Ovary (tissue), 10 donors: ENCODE measurements at places on chromosomes 3 and 15. TPM values are rescaled to one million over a fixed set of nuclear protein-coding genes. Genes with fewer than 3 reads are reported as not detected.

The SPINK8 gene
- not detected for total RNA-seq

The CEP97 gene
- 7.7 TPM for total RNA-seq

The TYRO3 gene
- 64.0 TPM for total RNA-seq

The CEMIP gene
- total RNA-seq, result 10.0 TPM

The COPB2 gene
- total RNA-seq, result 108 TPM

The DNAJA4 gene
- 12.2 TPM for total RNA-seq

The REC114 gene
- not detected for total RNA-seq

The TNFAIP8L3 gene
- total RNA-seq, result 13.5 TPM

The NEK10 gene
- total RNA-seq, result 33.4 TPM

The MAP1A gene
- total RNA-seq, result 35.1 TPM

The CATSPER2 gene
- 5.6 TPM for total RNA-seq

The TMEM212 gene
- 0.45 TPM for total RNA-seq

The GOLGA8M gene
- total RNA-seq, result 2.5 TPM

The ISLR2 gene
- total RNA-seq, result 0.33 TPM

The CAND2 gene
- total RNA-seq, result 17.6 TPM

The TMEM207 gene
- total RNA-seq, result not detected

The TLR9 gene
- 0.50 TPM for total RNA-seq

The NOX5 gene
- total RNA-seq, result 0.23 TPM

The EPHB3 gene
- 31.0 TPM for total RNA-seq

The ZDHHC19 gene
- total RNA-seq, result 0.24 TPM

The HES1 gene
- total RNA-seq, result 16.7 TPM

The C2CD4B gene
- total RNA-seq, result 4.4 TPM

The GOLGA6B gene
- total RNA-seq, result not detected

The PPP1R14D gene
- total RNA-seq, result 0.95 TPM

The ATP2B2 gene
- not detected for total RNA-seq

The BNC1 gene
- total RNA-seq, result 0.48 TPM

The CHRFAM7A gene
- total RNA-seq, result 0.34 TPM

The CHRNA3 gene
- total RNA-seq, result not detected

The TRPM7 gene
- total RNA-seq, result 47.4 TPM

The RFTN1 gene
- total RNA-seq, result 40.7 TPM

The RTP4 gene
- 2.7 TPM for total RNA-seq

The CHL1 gene
- total RNA-seq, result 27.0 TPM

The RAB6B gene
- 5.5 TPM for total RNA-seq

The GPR27 gene
- total RNA-seq, result 6.1 TPM

The APOD gene
- total RNA-seq, result 45.6 TPM

The MRAS gene
- total RNA-seq, result 86.0 TPM

The ADGRG7 gene
- not detected for total RNA-seq

The GOLGA8S gene
- total RNA-seq, result 0.53 TPM

The ZIC4 gene
- not detected for total RNA-seq

The NPAP1 gene
- 0.36 TPM for total RNA-seq

The SPPL2A gene
- 96.3 TPM for total RNA-seq

The ADIPOQ gene
- total RNA-seq, result not detected

The C3orf20 gene
- total RNA-seq, result not detected

The SCG5 gene
- 1.4 TPM for total RNA-seq

The RHCG gene
- total RNA-seq, result not detected

The SI gene
- not detected for total RNA-seq

The CCK gene
- total RNA-seq, result not detected

The HGD gene
- 1.8 TPM for total RNA-seq

The KCNH8 gene
- 0.08 TPM for total RNA-seq

The NIPA2 gene
- total RNA-seq, result 28.8 TPM

The EFCAB12 gene
- total RNA-seq, result 0.94 TPM

The CPB1 gene
- total RNA-seq, result 19.1 TPM
